Adipocyte (in vitro differentiated cells): ENCODE measurements at places on chromosomes 16 and 17.

DNA sequence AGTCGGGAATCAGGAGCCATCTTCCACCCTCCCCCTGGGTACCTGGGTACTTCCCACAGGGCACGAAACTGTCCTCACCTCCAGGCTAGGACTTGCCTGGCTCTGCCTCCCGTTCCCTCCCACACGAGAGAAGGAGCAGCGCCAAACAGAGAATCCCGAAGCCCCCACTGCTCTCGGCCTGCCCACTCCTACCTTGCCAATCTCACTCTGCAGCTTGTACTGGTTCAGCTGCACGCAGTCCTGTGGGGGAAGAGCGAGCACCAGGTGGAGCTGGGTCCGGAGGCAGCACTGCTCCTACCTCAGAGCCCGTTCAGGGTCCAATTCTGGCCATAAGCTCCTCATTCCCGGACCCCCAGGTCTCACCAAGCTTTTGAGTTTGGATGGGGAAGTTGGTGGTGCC lies 8.7 kb downstream of the CAMKK1 start:
- no peak for DNase-seq

GRCh38 chr16:4324492-4325252 lies 8.8 kb downstream of the GLIS2 start:
- DNase-seq = no peak

- DNase-seq = peak; percentile 56
These were observed 92.8 kb downstream of the AMFR start for GRCh38 chr16:56332464-56333079.

DNA sequence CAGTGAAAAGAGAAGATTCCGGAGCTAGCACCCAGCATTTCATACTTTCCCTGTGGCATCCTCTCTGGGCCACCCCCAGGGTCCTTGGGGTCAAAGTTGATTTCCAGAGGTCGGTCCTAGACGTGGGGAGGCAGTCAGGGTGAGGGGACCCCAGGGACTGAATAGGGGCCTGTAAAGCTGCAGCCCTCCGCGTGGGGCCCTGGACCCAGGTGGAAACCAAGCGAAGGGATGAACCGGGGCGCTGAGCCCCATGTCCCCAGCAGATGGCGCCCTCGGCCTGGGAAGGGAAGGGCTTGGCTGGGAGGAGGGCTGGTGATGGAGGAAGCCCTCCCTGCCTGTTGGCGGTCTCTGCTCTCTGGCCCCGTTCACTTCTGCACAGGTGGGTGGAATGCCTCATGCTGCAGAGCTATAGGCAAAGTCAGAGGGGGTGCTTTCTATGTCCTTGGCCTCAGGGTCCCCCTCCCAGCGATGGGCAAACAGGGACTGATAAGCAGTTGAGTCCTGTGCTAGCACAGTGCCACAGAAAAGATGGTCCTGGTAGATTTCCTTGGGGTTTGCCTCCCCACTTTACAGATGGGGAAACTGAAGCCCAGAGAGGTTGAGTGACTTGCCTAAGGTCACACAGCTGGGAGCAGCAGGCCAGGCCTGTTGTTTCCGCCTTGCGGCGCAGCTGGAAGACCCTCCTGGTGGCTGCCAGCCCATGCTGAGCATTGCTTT lies 163.4 kb upstream of the CIBAR2 start:
- peak; percentile 83 for DNase-seq

- no peak for DNase-seq
These were observed 33.2 kb upstream of the MRTFB start for GRCh38 chr16:14037960-14038359.

- no peak for DNase-seq
These were observed 21.0 kb upstream of the AGRP start for GRCh38 chr16:67504031-67505021.

GRCh38 chr17:56393156-56393555 lies 200.3 kb upstream of the NOG start:
- no peak for DNase-seq

GRCh38 chr17:73609758-73610157 lies 34.5 kb downstream of the SDK2 start:
- DNase-seq = no peak

DNA sequence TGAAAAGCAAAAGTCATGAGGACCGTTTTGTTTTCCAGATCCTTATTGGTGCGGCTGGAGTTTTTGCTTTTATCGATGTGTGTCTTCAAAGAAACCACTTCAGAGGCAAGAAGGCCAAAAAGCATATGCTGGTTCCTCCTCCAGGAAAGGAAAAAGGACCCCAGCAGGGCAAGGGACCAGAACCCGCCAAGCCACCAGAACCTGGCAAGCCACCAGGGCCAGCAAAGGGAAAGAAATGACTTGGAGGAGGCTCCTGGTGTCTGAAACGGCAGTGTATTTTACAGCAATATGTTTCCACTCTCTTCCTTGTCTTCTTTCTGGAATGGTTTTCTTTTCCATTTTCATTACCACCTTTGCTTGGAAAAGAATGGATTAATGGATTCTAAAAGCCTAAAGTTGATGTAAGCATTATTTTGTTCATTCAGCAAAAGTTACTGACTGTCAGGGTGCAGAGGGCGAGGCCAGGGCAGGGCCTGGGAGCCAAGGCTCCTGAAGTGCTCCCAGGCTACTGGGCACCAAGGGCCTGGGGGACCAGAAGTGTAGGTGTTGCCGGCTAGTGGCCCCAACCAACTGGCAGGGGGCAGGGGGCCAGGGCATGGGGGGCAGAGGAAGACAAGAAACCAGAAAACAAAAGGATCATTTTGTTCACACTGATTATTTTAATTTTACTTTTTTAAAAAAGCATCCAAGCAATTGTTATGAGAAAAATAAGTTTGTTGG lies 8.8 kb downstream of the CMTM2 start:
- no peak for DNase-seq

DNA sequence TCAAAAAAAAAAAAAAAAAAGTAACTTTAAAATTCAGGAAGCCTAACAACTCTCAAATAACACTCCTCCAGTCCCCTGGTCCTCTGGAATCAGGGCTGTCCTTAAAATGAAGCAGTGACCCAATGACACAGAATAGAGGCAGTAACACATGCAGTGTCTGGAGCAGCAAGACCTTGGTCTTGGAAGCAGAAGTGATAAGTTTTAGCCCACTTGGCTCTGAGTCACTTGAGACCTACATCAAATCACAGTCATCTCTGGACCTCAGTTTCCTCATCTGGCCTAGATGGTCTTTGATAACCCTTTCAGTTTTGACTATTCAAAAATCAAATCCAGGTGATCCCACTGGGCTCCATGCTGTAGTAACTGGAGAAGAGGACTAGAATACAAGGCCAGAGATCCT lies 39.0 kb downstream of the LYRM1 start:
- no peak for DNase-seq

GRCh38 chr17:17107891-17108431 lies 65.7 kb downstream of the MPRIP start:
- peak; percentile 27 for DNase-seq

GRCh38 chr17:18158022-18158600 lies 25.5 kb upstream of the ALKBH5 start:
- peak; percentile 68 for DNase-seq

- DNase-seq = no peak
These were observed 591 bp upstream of the TNFSF13 start for GRCh38 chr17:7557775-7558543.

- peak; percentile 63 for DNase-seq
These were observed 5.8 kb downstream of the DHX38 start for GRCh38 chr16:72099377-72099818.

GRCh38 chr16:67910158-67910557 lies 17.1 kb downstream of the PSKH1 start:
- DNase-seq = peak; percentile 53

DNA sequence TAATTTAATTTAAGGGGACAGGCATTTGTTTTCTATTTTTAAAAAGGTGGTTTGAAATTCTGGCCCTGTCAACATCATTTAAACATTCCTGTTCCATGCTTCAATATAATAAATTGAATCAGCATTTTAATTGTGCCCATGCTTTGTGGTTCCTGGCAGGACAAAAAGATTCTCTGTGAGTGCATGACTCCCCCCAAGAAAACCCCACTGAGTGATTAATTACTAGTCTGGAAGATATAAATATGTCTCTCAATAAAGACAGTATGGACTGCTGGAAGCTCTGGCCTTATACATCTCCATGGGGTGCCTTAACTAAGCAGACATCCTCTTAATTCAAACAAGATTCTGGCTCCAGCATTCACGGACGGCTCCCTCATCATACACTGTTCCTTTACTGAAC lies 95.0 kb upstream of the PSMD7 start:
- no peak for DNase-seq

- DNase-seq = no peak
These were observed 440.9 kb upstream of the MAF start for GRCh38 chr16:80041410-80041809.

GRCh38 chr16:87047221-87048037 lies 269.8 kb downstream of the C16orf95 start:
- peak; percentile 37 for DNase-seq

DNA sequence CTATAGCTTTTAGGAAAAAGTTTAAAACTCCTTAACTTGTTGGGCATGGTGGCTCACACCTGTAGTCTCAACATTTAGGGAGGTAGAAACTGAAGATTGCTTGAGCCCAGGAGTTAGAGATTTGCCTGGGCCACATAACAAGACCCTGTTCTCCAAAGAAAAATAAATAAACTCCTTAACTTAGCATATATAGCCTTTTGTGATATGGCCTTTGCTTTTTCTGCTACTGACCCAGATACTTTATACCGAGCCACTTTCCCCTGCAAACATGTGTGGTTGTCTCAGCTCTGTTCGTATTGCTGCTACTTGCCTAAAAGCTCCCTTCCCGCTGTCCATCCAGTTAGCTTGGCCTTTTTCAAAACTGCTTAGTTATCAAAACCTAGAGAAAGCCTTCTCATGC lies 51.0 kb downstream of the GAN start:
- DNase-seq = no peak

DNA sequence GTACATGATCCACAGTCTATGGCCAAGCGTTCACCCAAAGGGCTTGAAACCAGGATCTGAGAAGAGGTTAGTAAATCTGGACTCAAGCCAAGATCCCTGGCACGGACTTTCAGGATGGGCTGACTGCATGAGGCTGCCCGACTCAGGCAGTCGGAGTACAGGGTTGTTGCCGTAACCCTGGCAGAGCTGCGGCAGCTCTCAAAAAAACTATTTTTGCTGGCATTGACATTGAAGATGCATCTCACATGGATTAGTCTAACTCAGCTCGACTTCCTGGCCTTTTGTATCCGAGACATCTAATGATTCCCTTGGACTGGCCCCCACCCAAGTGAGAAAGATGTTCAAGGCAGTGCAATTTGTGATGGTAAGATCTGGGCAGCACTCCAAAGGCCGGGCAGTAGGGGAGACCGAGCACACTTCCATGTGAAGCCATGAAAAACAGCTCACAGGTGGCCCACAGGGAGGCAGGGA lies 6.2 kb downstream of the SLC47A1 start:
- no peak for DNase-seq

- no peak for DNase-seq
These were observed 42.0 kb upstream of the KSR1 start for GRCh38 chr17:27414271-27414670.

DNA sequence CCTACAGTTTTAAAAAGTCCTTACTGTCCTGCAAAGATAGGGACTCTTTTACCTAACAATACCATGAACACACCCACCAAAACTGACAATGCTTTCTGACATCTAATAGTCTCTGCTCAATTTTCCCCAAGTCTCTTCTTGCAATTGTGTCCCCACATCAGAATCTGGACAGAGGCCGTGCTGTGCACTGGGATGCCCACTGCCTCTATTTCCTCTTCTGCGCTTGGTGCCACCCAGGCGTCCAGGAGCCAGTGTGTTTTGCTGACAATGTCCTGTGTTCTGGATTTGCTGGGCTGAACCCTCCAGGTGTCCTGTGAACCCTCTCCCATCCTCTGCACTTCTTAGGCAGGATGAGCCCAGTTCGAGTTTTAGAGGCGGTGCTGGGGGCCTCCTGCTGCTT lies 6.4 kb upstream of the ARHGDIA start:
- DNase-seq = no peak

DNA sequence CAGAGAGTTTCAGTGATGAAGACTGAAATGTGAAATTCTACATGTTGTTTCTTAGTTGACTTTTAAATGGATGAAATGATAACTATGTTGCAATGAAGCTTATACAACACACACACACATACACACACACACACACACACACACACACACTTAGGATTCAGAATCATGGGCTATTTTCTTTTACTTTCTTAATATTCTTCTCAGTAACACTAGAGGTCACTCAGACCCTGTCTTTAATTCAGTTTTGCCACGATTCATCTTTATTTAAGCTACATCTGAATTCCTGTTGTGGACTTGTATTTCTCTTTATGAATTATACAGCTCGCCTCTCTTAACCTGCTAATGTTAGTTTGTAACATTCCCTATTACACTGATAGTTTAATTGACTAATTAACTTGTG lies 109.6 kb upstream of the GOT2 start:
- DNase-seq = peak; percentile 44

GRCh38 chr17:80815151-80815681 lies 176.4 kb upstream of the CHMP6 start:
- DNase-seq = no peak

- no peak for DNase-seq
These were observed 4.4 kb downstream of the CBX4 start for GRCh38 chr17:79834565-79835469.
